ENCODE measurements at places on chromosomes 2 and 18. TPM values are rescaled to one million over a fixed set of nuclear protein-coding genes. Genes with fewer than 3 reads are reported as not detected.

DNA sequence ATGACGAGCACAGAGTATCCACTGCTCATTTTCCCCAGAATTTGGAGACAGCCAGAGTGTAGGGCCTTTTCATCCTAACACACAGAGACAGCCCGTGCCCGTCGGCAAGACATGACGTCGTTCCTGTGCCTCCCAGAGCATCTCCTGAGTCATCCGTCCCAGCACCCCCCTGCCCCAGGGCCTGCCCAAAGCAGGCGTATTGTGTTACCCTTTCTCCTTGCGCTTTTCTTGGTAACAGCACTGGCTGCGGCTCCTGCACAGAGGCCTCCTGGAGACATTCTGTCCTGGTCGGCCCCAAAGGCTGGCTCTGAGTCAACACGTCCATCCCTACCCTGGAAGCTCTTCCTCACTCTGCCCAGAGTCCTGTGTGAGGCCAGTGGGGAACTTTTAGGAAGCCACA is 217.1 kb downstream of the KLHL29 start:
- H3K4me3 ChIP-seq = no peak overlapping the region
- DNase-seq = peak; percentile 94
- H3K27me3 ChIP-seq = no peaks in the 10 kb centered on the region

DNA sequence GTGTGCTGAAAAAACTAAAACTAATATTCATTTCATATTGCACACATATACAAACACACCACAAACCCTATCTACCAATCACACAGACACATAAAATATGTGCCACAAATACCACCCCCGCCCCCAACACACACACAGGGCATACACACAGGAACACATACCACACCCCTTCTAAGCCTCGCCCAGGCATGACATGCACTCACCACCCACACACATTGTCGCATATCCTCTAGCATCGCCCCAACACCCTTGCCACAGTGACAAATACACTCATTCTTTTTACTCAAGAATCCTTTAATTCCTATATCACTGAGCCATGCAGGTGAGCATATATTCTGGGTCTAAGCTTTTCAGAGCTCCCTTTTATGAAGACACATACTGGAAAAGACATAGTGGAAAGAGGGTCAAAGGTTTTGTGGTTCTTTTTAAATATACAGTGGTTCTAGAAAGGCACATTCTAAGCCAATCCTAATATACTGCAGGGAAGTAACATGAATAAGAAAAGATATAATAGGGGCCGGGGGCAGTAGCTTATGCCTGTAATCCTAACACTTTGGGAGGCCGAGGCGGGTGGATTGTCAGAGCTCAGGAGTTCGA is 24.5 kb upstream of the LCLAT1 start:
- no peaks in the 10 kb centered on the region for H3K36me3 ChIP-seq
- H3K4me3 ChIP-seq = no peak overlapping the region
- peak; percentile 73 for DNase-seq
- peak overlapping the region; percentile 48 for H3K27ac ChIP-seq

DNA sequence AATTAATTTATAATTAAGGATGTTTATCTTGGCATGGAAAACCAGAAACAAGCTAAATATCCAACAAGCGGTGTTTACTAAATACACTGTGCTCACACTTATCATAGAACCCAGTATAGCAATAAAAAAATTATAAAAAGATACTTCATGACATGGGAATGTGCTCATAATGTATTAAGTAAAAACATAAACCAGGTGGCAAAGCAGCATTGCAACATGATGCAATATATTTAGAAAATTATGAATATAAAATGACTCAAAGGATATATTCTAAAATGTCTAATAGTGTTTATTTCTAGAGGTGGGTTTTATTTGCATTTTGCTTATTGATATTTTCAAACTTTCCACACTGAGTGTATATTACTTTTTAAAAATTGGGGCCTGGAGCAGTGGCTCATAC is 84.4 kb upstream of the ATL2 start:
- no peak for DNase-seq
- H3K4me3 ChIP-seq = no peak overlapping the region
- H3K27ac ChIP-seq = no peak overlapping the region
- no peaks in the 10 kb centered on the region for H3K4me1 ChIP-seq

GRCh38 chr2:127545796-127546195 is 10.3 kb downstream of the MYO7B start:
- no peak overlapping the region for H3K4me3 ChIP-seq
- DNase-seq = no peak
- no peaks in the 10 kb centered on the region for H3K4me1 ChIP-seq
- no peak overlapping the region for H3K27ac ChIP-seq
- H3K36me3 ChIP-seq = no peaks in the 10 kb centered on the region
- no peaks in the 10 kb centered on the region for H3K27me3 ChIP-seq

The ANTXR1 gene
- total RNA-seq = 30.8 TPM

DNA sequence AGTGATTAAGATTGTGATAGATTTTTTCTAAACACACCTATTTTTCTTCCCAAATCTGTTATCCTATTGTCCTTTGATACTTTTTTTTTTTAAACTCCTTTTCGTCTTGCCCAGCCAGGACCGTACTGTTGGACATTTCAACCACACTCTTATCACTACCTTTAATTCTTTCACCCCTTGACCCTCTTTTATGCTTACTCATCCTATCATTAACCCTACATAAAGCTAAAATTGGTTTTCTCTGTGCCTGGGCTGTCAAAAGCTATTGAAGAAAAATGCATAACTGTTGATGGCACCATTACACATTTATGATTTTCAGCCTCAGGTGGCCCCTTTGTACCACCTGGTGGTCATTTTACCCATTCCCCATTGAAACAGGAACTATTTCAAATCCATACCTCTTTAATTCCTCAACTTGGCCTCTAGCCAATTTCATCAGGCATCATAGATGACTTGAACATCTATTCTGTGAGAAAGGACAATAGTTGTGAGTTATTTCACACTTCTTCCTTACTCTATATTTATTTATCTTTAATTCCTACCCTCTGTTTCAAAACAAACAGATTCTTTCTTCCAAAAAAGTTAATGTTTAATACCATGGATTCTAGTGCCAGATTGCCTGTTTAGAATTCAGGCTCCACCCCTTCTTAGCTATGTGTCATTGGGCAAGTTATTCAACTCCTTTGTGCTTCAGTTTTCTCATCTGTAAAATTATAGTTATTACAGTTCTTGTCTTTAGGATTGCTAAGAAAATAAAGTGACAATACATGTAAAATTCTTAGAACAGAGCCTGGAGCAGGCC is 258.6 kb downstream of the CAMKMT start:
- no peak overlapping the region for H3K27ac ChIP-seq
- H3K27me3 ChIP-seq = no peaks in the 10 kb centered on the region
- H3K36me3 ChIP-seq = no peaks in the 10 kb centered on the region

The DYNAP gene
- total RNA-seq = not detected

The PID1 gene
- total RNA-seq = 2.1 TPM

DNA sequence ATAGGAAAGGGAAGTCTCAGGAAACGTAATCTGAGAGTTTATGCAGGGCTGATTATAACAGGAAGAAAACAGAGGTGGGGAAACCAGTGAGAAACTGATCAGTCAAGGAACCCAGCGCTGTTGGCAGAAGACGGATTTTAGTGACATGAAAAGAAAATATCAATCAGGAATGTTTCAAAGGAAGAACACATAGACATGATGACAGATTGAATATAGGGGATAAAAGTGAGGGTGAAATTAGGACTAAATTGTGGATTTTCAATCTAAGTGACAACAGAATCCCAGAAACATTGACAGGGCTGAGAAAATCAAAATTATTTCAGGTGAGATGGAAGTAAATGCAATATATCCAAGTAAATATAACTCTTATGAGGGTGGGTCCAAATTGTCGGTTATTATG is 199.8 kb upstream of the CCDC150 start:
- H3K27ac ChIP-seq = no peak overlapping the region
- no peaks in the 10 kb centered on the region for H3K36me3 ChIP-seq
- no peaks in the 10 kb centered on the region for H3K27me3 ChIP-seq
- no peak for DNase-seq
- 0 out of 2 replicates have a peak, but pooled peaks cover 2% of the 10 kb centered on the region for H3K4me1 ChIP-seq

DNA sequence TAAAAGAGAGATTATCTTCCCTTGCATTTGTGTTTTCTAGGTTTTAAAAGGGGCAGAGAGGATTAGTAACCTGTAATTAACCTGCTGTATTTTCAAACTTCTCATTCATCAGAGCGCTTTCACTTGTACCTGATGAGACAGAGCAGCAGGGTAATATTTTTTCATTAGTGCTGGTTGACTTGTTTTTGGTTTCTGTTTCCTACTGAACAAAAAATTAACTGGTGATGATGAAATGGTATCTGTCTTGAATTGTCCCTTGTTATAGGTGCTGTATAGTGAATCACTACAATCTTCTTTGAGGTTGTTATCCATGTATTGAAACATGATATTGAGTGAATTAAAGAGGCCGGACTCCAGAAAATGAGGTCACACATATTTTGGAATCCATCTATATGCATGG is 37.9 kb downstream of the CDH20 start:
- no peaks in the 10 kb centered on the region for H3K36me3 ChIP-seq
- no peak for DNase-seq
- no peak overlapping the region for H3K27ac ChIP-seq
- peaks cover 6% of the 10 kb centered on the region for H3K27me3 ChIP-seq
- H3K4me1 ChIP-seq = no peaks in the 10 kb centered on the region
- H3K4me3 ChIP-seq = no peak overlapping the region

- no peaks in the 10 kb centered on the region for H3K4me1 ChIP-seq
- H3K4me3 ChIP-seq = no peak overlapping the region
- DNase-seq = no peak
- H3K27ac ChIP-seq = no peak overlapping the region
- H3K36me3 ChIP-seq = no peaks in the 10 kb centered on the region
These were observed 198.7 kb upstream of the SALL3 start for GRCh38 chr18:78780719-78781600.

The ACVR1C gene
- total RNA-seq = not detected

- peaks cover 53% of the 10 kb centered on the region for H3K4me1 ChIP-seq
- H3K27me3 ChIP-seq = no peaks in the 10 kb centered on the region
- no peak overlapping the region for H3K4me3 ChIP-seq
- peak overlapping the region; percentile 25 for H3K27ac ChIP-seq
- no peaks in the 10 kb centered on the region for H3K36me3 ChIP-seq
These were observed 42.0 kb downstream of the MCFD2 start for GRCh38 chr2:46873604-46874068.

The RNF125 gene
- not detected for total RNA-seq

The LCT gene
- total RNA-seq = not detected

All from SJSA1 (cell line).